Activated gamma-delta T cell treated with anti-CD3 and anti-CD28 coated beads, Interleukin-2, amount 50 U/mL, for 16 hours (primary cell): ENCODE measurements at places on chromosomes 11 and 22.

- DNase-seq: no peak
Observed at GRCh38 chr11:24514219-24514594, 17.4 kb downstream of the LUZP2 start.

DNA sequence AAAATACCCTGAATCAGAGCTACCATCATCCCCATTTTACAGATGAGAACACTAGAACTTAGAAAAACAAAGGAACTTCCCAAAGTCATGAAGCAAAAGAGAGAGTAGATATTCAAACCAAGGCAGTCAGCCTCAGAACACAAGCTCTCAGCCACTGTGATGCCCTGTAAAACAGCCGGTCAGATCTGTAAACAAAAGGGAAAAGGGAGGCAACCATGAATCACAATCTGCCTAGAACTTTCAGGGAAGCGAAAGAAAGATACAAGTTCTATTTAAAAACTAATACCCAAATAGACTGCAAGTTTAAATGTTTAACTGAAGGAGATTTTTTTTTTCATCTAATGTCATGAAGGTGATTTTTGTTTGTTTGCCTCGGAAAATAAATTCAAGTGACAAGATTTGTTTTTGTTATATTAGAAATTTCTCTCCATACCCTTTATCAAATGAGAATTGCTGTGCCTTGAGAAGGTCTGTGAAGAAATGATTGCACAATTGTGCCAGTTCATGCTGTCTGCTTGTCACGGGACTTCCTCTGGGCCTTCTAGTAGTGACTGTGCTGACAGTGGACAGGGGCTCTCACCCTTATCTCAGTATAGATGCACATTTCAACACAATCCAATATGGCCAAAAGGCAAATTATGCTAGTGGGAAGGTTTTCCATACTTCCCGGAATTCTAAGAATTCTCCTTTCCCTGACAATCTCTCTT is 11.7 kb downstream of the SAA1 start:
- DNase-seq: no peak

DNA sequence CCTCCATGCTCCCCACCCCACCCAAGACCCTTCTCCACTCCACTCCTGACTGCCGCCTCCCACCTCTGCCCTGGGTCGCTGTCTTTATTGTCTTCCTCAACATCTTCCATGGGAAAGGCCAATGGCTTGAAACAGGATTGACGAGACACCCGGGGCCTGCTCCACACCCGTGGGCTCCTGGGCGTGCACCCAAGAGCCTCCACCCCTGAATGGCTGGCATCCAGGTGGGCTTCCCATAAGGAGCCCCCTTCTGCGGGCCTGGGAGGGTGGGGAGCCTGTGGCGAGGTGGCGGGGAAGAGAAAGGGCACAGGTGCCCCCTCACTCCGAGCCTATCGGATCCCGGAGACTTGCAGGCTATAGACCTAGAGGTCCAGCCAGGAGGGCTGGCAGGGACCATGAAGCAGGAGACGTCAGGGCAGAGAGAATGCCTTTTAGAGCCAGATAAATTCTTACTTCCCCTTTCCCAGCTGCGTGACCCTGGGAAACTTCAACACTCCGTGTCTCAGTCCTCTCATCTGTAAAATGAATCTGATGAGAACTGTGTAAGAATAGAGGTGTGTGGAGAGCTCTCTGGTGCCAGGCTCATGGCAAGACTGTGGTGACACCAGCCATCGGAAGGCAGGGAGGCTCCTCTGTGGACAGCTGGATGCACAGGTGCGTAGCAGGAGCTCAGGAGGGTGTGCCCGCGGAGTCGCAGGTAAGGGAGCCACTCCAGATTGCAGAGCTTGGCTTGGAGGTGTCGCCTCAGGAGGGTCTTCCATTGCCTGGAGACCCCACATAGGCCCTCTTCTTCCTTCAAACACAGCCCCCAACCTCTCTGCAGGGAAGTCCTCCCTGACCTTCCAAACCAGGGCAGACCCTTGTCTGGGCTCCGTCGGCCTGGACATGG is 53.9 kb downstream of the SMIM38 start:
- no peak for DNase-seq

DNA sequence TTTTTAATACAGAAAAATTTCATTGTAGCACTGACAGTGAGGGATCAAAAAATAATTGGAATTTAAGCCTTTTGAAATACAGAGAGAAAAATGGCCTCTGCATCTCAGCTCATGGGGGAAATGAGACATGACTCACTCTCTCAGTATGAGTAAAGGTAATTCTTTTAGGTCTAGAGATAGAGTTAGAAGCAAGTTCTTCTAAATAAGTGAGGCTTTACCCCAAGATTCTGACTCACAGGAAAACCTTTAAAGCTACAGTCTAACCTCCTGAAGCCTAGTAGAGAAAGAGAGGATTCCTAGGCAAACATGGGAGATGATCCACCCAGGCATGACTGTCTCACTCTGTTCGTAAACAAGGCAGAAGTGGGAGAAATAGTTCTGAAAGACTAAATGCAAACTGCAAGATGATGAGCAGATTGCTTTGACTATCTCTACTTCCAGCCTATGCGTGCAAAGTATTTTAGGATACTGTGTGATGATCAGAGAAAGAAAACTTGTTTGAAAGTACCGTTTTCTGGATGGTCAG is 1003.3 kb upstream of the CCDC90B start:
- no peak for DNase-seq

- DNase-seq: no peak
Observed at GRCh38 chr11:121603316-121603715, 150.5 kb upstream of the SORL1-AS1 start.

GRCh38 chr11:905952-906351 is 4.7 kb downstream of the CHID1 start:
- DNase-seq: no peak

DNA sequence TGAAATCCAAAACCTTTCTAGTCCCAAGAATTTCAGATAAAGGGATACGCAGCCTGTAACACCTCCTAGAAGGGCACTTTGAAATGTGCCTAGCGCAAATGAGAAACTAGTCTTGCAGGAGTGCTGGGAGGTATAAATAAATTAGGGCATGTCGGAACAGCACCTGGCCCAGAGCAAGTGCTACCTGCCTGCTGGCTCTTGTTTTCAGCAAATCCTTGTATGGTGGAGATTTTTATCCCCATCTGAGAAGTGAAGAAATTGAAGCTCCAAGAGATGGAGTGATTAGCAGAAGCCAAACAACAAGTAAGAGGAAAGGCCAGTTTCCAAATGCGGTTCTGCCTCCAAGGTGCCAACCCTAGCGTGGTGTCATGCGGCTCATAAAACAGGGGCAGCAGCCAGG is 36.7 kb upstream of the TFIP11 start:
- DNase-seq: no peak

GRCh38 chr22:30701872-30702271 is 7.2 kb downstream of the OSBP2 start:
- DNase-seq: no peak

GRCh38 chr11:84396521-84396920 is 1110.4 kb upstream of the CCDC90B start:
- no peak for DNase-seq

DNA sequence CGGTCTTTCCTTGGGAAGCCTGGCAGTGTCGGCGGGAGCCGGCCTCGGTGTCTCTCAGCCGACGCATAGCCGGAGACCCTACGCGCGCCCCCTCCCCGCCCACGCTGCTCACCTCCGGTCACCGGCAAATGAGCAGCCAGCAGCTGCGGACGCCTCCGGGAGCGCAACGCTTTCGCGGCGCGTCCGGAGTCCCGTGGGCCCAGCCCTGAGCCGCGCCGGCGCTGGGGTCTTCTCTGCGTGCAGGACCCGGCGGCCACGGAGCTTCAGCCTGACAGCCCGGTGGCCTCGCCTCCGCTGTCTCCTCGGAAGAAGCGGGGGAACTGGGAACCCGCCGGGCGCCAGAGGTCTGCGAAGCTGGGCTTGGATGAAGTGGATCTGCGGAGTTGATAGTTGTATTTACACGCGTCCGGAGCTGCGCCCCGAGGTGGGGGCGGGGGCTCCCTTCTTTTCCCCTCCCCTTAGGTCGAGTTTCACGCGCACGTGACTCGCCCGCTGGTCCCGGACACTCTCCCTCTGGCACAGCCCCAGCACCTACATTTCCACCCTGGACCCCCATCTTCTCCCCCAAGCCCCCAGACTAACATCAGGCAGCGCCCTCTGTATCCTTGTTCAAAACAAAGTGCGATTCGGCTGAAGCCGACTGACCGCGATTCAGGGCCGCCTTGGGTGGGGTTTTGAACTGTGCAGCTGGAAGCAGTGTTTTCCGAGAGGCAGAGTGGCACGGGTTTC is at the start of gene SLC43A1:
SLC43A1 (minus strand) TSS at position 371 of the 729 bp plus-strand sequence. CDS start 1,591 bp downstream, outside the sequence.
- DNase-seq: no peak

DNA sequence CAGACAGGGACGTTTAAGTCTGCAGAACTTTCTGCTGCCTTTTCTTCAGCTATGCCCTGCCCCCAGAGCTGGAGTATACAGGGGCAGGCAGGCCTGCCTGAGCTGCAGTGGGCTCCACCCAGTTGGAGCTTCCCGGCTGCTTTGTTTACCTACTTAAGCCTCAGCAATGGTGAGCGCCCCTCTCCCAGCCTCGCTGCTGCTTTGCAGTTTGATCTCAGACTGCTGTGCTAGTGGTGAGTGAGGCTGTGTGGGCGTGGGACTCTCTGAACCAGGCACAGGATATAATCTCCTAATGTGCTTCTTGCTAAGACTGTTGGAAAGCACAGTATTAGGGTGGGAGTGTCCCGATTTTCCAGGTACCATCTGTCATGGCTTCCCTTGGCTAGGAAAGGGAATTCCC is 38.5 kb downstream of the NELL1 start:
- no peak for DNase-seq

DNA sequence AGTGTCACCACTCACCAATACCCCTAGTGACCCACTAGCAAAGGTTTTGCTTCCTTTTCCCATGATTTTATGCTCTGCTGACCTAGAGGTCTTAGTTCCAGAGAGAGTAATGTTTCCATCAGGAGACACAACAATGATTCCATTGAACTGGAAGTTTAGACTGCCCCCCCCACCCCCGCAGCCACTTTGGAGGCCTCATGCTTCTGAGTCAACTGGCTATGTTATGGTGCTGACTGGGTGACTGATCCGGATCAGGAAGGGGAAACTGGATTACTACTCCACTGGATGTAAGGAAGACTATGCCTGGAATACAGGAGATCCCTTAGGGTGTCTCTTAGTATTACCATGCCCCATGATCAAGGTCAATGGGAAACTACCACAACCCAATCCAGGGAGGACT is 633.6 kb downstream of the OPCML start:
- no peak for DNase-seq

GRCh38 chr22:45735273-45735672 is 63.6 kb downstream of the ATXN10 start:
- DNase-seq: no peak

DNA sequence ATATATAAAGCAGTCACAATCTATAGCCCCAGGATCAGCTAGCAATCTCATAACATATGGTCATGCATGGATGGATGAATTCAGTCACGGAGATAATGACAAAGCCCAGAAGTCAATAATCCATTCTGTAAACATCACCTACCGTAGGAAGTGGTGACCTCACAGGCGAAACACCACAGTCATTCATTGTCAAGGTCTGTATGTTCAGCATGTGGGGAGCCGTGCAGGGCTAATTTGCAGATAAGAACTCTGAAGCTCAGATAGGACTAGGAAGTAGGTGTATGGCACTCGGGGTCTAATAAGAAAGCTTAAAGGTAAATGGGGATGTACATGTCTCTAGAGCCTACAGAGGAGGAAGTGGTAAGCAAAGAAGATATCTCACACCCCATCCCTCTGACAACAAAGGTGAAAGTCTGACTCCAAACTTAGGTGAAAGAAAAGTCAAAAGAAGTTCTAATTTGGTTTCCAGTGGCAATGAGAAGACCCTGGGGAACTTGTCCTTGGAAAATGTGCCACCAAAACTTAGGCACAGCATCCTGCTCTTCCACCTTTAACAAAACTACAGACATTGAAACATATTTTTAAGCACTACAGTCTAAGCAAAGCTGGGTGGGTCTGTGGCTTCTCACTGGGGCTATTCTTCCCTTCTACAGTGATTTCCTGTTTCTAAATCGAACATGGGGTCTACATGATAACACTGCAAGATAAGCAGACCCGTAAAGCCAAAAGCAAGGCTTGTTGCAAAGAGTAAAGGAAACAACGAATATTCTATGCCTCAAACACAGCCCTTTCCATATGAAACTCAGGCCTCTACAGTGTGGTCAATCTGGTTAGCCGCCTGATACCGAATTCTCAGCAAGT is 5.2 kb downstream of the CRTAM start:
- peak; percentile 38 for DNase-seq

- no peak for DNase-seq
Observed at GRCh38 chr11:19972091-19972490, 188.2 kb downstream of the DBX1 start.

DNA sequence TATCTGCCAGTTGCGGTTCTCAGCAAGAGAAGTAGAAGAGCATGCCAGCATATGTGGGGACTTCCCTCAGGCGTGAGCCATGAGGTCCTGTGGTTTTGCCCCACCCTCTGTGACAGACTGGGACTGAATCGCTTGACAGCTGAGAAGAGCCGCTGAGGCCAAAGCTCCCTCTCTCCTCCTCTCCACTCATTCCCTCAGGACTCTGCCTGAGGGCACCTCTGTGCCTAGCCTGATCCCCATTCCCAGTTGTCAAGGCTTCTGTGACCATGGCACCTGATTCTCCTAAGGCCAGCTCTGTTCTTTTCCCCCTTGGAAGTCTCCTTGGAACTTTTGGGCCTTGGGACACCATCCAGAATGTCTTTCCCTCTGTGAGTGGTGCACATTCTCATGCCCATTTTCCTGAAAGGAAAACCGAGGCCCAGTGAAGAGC is 27.0 kb downstream of the ART5 start:
- DNase-seq: no peak

DNA sequence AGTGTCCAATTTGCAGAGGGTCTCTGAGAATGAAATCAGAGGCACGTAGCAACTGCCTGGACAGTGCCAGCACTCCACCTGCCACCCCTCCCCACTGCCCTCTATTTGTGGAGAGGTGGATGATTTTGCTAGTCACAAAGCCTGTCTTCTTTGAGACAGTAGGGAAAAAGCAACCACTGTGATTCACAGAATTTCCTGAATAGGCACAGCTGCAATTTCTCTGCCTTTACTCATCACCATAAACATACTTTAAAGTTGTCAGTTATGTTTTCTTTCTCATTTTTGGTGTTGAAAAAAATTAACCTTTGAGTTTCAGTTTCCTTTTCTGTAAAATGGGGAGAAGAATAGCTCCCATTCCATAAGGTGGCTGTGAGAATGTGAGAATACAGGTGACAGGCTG is 134.3 kb downstream of the TEAD1 start:
- DNase-seq: no peak

DNA sequence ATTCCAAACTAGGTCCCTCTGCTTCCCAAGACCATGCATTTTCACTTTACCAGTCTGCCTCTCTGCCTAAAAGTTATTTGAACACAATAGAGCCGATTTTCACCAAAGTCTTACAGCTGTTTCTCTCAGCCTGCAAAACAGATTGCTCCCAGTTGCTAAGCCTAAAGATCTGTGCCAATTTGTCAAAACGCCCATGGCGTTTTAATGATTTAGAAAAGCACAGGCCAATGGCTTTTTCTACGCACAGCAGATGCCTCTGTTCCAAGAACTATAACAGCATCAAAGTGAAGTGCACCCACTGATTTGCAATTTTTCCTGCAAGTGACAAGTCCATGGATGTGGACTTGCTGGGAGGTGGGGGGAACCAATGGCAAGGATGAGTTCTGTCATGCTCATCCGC is 173.9 kb upstream of the SYN3 start:
- no peak for DNase-seq
